ENCODE measurements at places on chromosomes 6 and 20.
A peak's percentile ranks its signal among the peaks of the same experiment; 100 is the strongest.

DNA sequence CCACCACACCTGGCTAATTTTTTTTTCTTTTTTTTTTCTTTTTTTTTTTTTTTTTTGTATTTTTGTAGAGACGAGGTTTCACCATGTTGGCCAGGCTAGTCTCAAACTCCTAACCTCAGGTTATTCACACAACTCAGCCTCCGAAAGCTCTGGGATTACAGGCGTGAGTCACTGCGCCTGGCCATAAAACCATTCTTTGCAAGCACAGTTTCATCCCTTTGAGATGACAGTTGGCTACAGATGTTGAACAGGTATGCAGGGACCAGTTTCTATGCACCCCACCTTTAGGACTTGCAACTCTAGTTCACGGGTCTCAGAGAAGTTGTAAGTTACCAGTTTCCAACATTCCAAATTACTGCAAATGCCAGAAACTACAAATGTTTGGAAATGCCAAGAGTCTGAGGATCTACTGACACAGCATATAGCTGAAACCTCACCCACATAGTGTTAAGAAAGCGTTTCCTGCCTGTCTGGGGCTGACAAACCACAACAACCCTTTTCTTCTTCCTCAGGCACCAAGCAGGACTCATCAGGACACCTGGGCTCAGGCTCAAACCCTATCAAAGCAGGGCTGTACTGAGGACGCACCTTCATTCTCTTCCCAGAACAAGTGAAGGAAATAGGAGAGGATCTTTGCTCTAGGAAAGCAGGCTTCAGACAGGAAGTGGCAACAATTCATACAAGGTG, 22.9 kb downstream of the ARHGAP18 start:
- peak; percentile 20 for DNase-seq

DNA sequence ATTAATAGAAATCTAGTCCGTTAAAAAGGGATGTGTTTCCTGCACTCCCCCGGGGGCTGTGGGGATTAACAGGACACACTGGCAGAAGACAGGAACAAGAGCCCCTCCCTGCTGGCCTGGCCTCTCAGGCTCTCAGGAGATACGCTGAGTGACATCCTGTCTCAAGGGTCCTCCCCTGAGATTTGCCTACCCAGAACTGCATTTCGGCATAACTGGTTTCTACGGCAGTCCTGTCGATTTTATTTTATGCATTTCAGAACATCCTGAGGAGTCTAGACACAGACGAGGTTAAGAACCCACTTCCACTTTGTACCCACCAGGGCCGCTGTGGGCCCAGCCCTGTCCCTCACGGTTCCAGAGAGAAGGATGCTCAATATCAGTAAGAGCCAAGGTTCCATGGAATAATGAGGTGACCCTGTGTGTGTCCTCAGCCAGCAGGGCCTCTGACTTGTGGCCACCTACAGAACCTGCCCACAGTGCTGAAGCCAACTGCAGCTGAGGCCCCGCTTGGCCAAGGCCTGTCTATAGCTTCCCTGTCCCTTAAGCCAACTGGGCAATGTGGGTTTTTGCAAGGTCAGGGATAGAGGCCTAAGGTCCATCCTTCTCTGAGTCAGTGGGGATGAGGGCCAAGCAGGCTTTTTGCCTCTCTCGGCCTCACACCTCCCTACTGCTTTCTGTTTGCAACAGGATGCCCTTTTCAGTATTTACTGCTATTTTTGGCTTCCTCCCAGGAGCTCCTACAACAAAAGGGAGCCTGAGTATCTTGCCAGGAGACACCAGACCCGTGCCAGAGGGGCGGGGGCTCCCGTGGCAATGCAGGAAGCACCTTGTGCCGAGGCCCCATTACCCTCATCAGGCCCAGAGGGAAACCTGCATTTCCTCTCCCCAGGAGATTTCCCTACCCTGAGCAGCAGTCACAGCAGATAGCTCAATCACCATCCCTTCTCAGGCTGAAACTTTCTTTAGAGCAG, 14.7 kb downstream of the UQCC2 start:
- no peak for DNase-seq

- DNase-seq = no peak
Measured at GRCh38 chr6:94636780-94637385, 940.5 kb upstream of the MANEA start.

GRCh38 chr20:45781391-45781931, 10.2 kb downstream of the WFDC3 start:
- no peak for DNase-seq

DNA sequence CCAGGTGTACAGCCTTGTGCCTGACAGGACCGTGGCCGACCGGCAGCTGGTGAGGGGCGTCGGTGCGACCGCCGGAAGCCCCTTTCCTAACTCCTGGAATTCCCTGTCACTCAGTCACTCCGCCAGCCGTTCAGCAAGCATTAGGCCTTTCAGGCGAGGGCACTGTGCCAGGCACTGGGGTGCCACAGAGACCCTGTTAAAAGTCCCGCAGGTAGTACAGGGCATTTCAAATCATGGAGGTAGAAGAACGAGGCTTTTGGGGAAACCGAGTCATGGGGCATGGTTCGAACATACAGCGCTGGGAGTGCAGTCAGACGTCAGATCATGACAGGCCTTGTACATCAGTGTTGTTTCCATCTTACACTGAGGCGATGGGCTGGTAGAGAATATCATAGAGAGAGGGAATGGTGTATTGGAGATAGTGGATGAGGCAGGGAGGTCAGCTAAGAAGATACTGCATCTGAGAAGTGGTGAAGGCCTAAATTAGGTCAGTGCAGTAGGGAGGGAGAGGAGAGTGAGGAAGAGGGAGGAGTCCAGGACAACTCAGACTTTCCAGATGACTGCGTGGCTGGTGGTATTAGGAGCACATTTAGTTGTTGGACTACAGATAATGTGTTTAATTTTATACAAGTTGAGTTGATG, 892 bp upstream of the DXO start:
- DNase-seq = no peak

DNA sequence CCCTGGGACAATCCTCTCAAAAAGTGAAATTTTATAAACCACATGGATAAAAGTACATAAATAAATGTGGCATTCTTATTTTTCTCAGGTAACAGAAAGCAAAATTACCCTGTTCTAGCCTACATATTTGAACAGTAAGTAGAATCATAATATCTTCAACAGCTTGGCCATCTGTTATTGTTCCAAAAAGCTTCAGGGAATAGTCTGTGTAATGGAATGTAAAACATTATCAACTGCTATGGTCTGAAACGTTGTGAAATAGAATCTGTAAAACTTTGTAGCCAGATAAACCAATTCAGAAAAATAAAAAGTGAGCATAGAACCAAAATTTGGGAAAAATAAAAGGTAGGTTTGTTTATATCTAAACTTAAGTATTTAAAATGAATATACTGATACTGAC, 114.7 kb downstream of the THEMIS start:
- DNase-seq = no peak

DNA sequence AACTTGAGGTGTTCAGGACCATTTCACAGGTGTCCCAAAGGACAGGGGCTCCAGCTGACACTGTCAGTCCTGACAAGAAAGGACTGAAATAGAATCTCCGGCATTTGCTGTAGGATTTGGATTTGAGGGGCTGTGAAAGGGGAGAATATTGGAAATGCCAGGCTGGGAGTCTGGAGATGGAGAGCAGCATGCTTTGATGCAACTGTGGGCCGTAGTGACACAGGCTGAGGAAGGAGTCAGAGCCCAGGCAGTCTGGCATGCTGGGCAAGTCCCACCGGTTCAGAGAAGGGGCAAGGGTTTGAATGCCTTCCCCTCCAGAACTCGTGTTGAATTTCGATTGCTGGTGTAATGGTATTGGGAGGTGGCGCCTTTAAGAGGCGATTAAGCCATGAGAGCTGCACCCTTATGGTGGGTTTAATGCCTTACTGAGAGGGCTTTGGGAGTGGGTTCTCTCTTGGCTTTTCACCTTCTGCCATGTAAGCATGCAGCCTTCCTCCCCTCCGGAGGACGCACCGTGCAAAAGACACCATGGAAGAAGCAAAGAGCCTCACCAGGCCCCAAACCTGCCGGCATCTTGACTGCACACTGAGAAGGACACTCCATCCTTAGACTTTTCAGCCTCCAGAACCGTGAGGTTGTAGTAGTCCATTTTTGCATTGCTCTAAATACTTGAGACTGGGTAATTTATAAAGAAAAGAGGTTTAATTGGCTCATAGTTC, 9.4 kb upstream of the PYGB start:
- DNase-seq = no peak

GRCh38 chr6:30748851-30749540, 4.6 kb upstream of the IER3 start:
- no peak for DNase-seq

DNA sequence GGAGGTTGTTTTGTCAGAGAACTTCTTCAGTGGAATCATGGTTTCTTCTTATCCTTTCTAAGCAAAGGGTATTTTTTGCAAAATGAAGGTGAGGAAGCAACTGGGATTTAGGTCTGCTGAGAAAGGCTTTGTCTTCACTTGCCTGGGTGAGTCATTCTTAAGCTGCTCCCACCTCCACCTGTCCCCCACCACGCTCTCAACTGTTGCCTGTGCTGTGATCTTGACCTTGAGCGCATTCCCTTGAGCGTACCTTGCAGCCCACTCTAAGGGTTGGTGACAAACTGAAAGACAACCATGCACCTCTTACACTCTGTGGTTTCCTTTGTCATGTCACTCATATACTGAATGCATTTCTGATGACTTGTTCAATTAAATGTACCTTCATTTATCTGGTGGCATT, 641.1 kb downstream of the RNF144B start:
- DNase-seq = no peak

DNA sequence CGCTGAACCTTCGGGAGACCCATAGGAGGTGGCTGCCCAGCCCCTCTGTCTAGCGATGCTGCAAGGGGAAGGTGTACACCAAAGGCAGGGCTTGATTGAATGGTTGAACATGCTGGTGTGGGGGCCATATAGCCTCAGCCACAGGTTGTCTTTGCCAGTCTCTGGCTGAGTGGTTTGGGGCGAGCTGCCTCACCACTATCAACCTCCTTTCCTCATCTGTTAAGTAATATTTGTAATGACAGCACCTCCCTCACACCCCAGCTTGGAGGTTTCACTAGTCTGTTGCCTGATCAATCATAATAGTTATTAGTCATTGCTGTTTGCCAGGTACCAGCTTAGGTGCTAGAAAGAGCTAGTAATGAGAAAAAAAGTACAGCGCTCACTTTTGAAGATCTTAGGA, 11.8 kb upstream of the ZNF831 start:
- peak; percentile 48 for DNase-seq

DNA sequence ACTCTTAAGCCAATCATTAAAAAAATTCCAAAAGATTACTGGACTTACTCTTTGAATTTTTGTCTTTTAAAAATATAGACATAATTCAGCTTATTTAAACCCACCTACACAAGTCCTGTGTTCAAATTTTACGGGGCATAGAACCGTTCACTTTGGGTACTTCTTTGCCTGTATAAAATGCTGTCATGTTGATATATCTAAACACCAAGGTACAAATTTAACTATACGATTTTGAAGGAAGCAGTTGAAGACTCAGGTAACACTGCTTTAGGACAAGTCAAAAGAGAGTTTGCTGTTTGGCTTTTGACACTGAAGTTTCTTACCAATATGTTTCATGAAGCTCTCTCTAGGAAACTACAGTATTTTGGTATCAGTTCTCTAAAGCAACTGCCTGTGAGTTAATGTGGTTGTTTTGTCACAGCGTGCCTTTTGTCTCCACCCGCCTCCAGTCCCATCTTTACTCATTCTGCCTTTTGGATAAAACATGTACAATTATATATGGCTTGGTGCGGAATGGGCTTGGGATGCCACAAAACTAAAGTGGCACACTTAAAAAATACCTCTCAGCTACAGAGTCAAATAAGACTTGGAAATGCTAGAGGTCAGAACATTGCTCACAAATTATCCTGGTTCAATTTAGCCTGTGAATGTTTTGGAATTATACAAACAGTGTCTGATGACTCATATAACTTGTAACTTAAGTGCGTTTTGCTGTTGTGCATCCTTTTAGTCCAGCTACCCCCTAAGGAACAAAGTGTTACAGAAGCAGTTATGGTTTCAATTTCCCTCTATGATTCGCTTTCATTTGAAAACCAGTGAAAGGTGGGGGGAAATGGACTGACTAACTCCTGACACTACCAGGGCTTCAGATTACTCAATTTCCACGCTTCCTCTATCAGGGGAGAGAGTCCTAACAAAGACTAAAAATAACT, 38.7 kb downstream of the RGS17 start:
- DNase-seq = no peak

- DNase-seq = no peak
Measured at GRCh38 chr6:40584741-40585140, 2.4 kb downstream of the LRFN2 start.

DNA sequence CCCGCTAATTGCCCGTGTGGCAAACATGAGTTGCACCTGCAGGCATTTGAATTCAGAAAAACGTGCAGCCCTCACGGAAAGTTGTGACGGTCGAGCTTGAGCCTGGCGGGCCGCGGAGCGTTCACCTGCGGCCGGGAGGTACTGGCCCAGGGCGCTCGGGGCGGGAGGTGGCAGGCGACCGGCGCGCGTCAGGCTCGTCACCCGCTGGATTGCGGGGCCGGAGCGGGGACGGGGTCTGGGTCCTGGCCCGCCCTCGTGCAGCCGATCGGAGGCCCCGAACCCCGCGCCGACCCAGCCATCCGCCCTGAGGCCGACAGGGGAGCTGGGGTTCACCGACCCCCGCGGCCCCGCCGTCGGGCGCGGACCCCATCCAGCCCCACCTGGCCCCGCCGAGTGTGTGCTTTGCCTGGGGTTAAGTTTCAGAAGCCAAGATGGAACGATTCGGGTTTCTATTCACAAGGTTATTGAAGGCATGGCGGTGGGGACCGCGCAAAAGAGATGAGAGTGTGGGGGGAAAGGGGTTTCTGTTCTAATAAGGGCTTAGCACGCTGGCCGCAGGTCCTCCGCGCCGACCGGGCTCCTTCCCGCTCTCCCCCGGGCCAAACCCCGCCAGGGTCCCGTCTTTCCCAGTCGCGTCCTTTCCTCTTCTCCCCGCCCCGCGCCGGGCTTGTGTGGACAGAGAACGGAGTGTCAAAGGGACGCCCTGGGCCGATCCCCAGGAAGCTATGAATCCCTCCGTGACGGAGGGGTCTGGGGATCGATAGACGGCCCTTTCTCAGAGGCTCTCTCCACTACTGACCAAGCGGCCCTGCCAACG, 1.6 kb upstream of the HEY2 start:
- DNase-seq = no peak

DNA sequence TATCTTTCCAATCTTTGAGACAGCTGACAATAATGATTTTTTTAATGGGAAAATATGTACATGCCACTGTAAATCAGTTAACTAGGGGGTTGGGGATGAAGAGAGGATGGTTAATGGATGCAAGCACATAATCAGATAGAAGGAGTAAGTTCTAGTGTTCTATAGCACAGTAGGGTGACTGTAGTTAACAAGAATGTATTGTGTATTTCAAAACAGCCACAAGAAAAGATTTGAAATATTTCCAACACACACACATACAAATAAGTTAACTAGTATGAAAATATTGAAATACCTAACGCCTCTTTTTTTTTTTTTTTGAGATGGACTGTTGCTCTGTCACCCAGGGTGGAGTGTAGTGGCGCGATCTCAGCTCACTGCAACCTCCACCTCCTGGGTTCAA, 153.4 kb upstream of the SALL4 start:
- no peak for DNase-seq

GRCh38 chr6:42293386-42293977, 75.8 kb upstream of the MRPS10 start:
- no peak for DNase-seq
